ENCODE measurements at places on chromosomes 2 and 18. TPM values are rescaled to one million over a fixed set of nuclear protein-coding genes. Genes with fewer than 3 reads are reported as not detected.
A peak's percentile ranks its signal among the peaks of the same experiment; 100 is the strongest.

DNA sequence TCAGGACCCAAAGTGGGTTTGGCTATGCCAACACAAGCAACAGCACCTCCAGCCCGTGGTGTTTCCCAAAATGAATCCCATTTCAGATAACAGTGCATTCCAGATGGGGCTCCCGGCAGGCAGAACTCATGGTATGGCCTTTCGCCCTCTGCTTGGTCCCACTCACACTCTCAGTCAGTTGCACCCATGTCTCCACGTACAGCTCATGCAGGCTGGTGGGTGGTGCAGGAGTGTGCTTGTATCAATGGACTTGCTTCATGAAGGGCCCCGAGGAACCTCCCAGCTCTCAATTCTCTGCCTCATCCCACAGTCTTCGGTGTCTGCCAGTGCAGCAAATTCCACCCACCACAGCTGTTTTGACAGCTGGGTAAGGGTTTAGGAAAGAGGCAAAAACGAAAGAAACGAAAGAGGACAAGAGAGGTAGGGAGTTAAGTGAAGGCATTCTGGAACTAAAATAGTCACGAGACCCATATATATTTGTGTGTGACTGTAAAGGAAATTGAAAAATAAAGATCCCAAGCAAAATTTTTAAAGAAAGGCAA, 278.1 kb downstream of the DCDC2C start:
- no peak for DNase-seq

GRCh38 chr2:20582600-20583221, 68.2 kb downstream of the HS1BP3 start:
- peak; percentile 62 for DNase-seq

DNA sequence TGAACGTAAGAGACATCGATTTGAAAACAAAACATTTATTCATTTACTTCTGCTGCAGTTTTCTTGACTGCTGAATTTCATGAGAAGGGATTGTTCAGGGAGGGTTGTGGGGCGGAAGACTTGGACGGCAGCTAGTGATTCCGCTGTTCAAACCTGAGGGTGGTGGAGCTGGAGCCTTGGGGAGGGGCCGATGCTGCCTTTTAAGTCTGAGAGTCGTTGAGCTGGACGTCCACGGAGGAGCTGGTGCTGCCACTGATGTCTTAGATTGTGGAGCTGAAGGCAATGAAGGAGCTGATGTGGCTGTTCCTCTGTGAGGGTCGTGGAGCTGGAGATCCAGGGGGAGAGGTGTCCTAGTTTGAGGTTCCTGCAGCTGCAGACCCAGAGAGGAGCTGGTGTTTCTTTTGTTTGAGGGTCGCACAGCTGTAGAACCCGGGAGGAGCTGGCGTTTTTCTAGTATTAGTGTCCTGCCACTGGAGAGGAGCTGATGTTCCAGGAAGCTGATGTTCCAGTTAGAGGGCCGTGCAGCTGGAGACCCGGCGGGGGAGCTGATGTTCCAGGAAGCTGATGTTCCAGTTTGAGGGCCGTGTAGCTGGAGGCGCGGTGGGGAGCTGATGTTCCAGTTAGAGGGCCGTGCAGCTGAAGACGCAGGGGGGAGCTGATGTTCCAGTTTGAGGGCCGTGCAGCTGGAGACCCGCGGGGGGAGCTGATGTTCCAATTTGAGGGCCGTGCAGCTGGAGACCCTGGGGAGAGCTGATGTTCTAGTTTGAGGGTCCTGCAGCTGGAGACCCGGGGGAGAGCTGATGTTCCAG, 150.9 kb downstream of the RTP5 start:
- peak; percentile 66 for DNase-seq

DNA sequence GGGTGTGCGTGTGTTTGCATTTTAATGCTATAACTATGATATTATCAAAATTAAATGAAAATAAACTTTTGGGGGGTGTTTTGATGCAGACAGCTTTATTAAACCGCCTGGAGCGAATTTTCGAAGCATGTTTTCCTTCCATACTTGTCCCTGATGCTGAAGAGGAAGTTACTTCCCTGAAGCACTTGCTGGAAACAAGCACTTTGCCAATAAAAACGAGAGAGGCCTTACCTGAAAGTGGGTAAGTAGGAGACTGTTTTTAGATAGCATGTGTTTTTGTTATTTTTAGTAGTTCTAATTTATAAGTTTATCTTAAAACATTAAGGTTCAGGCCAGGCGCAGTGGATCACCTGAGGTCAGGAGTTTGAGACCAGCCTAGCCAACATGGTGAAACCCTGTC, 43.3 kb downstream of the AFTPH start:
- DNase-seq: no peak

Gene EPB41L3
- 116 TPM for total RNA-seq

Gene SATB2
- 9.9 TPM for total RNA-seq

All from aorta (tissue), 5 donors.